HS-27A (cell line): ENCODE measurements at places on chromosomes 13 and 19.

DNA sequence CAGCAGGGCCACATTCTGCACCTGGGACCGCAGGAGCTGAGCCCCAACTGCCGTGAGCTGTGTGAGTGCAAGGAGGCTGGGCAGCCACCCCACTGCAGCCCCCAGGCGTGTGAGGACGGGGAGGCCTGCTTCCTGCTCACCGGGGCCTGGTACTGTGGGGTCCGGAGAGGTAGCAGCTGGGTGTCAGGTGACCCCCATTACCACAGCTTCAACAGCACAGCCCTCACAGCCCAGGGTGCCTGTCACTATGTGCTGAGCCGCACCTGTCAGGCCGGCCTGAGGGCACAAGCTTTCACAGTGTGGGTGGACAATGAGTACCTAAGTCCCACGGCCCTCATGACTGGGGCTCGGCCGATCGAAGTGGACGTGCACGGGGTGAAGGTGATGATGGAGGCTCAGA, 35.8 kb upstream of the FXYD3 start:
- no peak for DNase-seq

GRCh38 chr13:98143601-98144026, 720 bp downstream of the FARP1 start:
- DNase-seq: no peak

DNA sequence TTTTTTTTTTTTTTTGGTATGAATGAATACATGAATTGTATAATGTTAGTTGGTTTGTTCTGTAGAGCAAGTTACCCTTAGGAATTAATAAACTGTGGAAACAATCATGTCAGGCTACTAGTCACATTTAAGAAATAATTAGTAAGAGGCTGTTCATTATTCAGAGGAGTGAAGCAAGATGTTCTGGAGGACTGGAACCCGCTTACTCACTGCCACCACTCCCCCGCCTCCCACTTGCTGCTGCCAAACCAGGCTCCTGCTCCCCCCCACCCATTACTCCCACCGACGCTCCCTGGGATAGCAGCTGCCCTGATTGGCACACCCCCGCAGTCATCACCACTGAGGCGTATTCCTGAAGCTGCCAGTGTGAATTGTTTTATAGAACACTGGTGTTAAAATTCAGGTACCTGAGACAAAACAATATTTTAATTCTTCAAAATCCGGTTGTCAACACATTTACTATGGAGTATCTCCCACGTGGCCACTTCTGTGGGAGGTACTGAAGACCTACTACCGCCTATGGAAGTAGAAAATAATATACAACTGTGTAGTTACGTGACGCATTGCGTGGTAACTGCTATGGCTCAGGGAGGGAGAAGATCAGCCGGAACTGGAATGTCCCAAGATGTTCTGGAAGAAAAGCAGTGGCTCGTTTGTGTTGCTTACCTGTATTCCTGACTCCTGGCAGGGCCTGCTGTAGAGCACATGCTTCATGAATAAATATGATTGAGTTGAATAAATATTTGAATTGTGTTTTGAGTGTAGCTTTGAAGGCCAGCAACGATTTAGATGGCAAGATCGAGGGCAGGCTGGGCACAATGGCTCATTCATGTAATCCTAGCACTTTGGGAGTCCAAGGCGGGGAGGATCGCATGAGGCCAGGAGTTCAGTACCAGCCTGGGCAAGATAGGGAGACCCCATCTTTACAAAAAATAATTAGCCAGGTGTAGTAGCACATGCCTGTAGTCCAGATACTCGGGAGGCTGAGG, 1.7 kb downstream of the DPY19L3 start:
- no peak for DNase-seq

- DNase-seq: no peak
These were observed 20.8 kb upstream of the OR7A17 start for GRCh38 chr19:14906711-14907110.

DNA sequence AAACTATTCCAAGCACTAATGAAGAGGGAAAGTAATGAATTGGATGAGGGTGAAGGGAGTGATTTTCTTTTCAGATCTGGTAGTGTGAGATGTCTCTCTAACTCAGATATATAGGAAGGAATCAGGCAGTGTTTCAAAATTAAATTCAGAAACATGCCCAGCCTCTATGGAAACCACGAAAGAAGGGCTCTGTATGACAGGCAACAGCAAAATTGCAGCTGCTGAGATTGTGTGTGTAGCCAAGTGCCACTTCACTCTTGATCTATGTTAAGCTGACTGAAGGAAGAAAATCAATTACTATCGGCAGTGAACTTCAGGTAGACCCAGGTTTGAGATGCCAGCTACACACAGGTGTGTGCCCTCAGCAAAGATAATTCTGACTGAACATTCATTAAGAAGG, 387.4 kb downstream of the PCDH9 start:
- no peak for DNase-seq

GRCh38 chr13:41127701-41128100, 4.9 kb downstream of the KBTBD6 start:
- no peak for DNase-seq

DNA sequence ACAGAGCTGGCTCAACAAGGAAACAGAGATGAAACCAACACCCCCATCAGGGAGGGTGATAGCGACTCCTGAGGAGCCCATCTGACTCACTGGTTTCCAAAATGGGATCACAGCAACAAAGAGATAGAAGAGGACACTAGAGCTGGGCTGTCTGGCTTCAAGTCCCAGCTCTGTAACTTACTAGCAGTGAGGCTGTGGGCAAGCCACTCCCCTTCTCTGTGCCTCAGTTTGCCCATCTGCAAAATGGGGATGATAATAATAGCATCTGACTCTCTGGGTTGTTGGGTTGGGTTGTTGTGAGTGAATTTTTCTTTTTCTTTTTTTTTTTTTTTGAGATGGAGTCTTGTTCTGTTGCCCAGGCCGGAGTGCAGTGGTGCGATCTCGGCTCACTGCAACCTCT, 14.3 kb downstream of the IGSF23 start:
- DNase-seq: no peak

DNA sequence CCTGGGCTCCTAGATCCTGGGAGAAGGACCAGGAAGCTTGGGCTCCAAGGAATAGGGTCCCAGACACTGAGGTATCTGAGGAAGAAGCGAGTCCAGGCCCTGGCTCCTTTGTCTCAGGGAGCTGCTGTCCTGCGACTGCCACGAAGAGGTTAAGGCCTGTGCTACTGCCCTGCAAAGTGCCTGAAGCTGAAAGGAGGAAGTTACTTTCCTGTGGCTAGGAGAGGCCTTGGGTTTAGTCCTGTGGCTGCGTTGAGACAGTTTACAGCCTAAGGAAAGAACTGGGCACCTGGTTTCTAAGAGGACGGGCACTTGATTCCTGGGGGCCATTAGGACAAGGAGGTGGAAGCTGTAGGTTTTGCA, 2.8 kb downstream of the MYADM start:
- DNase-seq: no peak

- no peak for DNase-seq
These were observed 77.3 kb downstream of the DHRS12 start for GRCh38 chr13:51726446-51727193.

DNA sequence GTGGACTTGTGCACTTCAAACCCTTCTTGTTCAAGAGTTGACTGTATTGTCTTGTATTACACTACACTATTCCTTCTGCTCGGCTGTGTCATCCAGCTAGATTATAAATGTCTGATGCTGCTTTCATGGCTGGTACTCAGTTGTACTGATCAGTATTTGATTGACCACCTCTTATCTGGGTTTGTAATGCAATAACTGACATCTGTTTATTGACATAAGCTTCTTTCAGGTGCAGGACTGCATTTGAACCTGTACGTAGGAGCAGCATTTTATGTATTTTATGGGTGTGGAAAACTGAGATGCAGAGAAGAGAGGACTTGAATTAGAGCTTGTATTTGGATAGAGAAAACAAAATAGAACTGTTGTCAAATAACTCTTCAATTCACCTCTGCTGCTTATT, 309.2 kb downstream of the FGF9 start:
- DNase-seq: no peak

- DNase-seq: no peak
These were observed 104.0 kb downstream of the ATP11A start for GRCh38 chr13:112793545-112794445.

- DNase-seq: no peak
These were observed 54.9 kb downstream of the COLGALT1 start for GRCh38 chr19:17610384-17610783.

GRCh38 chr13:53174545-53174944, 145.9 kb downstream of the OLFM4 start:
- DNase-seq: no peak
